Astrocyte (in vitro differentiated cells and primary cell): ENCODE measurements at places on chromosomes 13 and 19. TPM values are rescaled to one million over a fixed set of nuclear protein-coding genes. Genes with fewer than 3 reads are reported as not detected.

The C1QTNF9B gene
- total RNA-seq = not detected in 2 replicates

- no peak for DNase-seq
These were observed 4.2 kb downstream of the PRR36 start for GRCh38 chr19:7869910-7870511.

The ERCC5 gene
- total RNA-seq = 42.9 and 51.4 TPM in 2 replicates

GRCh38 chr19:10224337-10224736 lies 6.8 kb downstream of the S1PR2 start:
- no peak for DNase-seq

The PBX4 gene
- total RNA-seq = 0.75 and 0.93 TPM in 2 replicates

The F10 gene
- total RNA-seq = 0.45 TPM in 1 of 2 replicates, not detected in the other
